ENCODE measurements at places on chromosomes 2 and 18.

- no peaks in the 10 kb centered on the region for H3K27me3 ChIP-seq
- DNase-seq: no peak
- H3K4me3 ChIP-seq: no peak overlapping the region
- H3K36me3 ChIP-seq: no peaks in the 10 kb centered on the region
- H3K4me1 ChIP-seq: no peaks in the 10 kb centered on the region
- no peak overlapping the region for H3K27ac ChIP-seq
These were observed 259.7 kb upstream of the RBMS1 start for GRCh38 chr2:160753331-160753654.

DNA sequence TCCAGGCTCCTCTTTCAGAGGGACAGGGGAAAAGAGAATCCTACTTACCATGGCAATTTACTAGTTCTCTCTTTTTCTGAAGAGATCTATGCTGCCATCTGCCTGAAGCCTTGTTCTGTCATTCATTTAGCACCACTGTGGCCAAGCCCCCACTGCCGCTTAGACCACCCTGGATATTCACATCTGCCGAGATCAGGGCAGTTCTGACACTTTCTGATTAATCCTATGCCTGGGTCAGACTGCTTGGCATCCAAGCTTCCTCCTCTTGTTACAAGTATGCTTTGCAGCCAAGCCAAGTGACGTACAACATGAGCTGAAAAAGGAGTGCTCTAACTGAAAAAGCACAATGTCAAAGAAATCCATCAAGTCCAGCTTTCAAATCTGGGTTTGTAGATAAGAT, 332.6 kb downstream of the SUCLG1 start:
- no peaks in the 10 kb centered on the region for H3K27me3 ChIP-seq
- H3K36me3 ChIP-seq: no peaks in the 10 kb centered on the region
- no peaks in the 10 kb centered on the region for H3K4me1 ChIP-seq
- H3K4me3 ChIP-seq: no peak overlapping the region
- DNase-seq: no peak

DNA sequence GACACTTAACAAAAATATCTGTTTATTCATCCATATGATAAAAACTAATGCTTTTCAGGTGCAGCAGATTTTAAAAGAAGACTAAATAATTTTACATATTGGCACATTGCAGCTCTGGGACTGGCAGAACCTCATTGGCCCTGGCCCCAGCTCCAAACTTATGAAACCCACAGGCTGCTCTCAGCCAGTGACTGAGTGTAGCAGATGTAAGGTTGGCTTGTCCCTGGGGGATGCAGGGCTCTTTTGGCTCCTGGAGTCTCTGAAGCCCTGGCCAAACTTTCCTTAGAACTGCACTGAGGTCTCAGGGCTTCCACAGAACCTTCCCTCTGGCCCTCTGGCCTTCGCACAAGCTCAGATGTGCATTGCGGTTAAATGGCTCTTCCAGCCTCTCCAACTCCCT, 725.0 kb upstream of the SOX11 start:
- no peaks in the 10 kb centered on the region for H3K27me3 ChIP-seq
- DNase-seq: no peak
- H3K4me1 ChIP-seq: no peaks in the 10 kb centered on the region
- H3K4me3 ChIP-seq: no peak overlapping the region

DNA sequence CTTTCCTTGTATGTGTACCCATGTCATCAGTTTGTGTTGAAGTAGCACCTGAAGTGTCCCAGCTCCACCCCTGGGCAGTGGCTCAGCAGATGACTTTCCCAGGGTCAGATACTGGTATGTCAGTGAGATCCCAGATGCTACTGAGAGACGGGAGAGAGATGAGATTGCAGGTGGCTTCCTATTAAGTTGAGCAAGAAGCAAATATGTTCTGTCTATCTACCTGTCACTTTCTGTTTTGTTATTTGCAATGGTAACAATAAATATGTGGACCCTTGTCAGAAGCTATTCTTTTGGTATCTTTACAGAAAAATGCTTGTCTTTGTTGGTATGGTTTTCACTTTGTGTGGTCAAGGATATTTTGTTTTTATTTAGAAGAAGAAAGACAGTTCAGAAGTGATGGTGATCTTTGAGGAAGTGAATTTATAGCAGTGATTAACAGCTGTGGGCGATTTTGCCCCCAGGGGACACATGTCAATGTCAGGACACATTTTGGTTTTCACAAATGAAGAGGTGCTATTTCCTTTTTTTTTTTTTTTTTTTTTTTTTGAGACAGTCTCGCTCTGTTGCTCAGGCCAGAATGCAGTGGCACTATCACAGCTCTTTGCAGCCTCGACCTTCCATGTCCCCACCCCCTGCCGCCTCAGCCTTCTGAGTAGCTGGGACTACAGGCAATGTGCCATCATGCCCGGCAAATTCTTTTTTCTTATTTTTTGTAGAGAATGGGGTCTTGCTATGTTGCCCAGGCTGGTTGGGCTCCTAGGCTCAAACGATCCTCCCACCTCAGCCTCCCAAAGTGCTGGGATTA, 21.4 kb downstream of the MGAT5 start:
- peaks cover 9% of the 10 kb centered on the region for H3K4me1 ChIP-seq
- H3K27me3 ChIP-seq: no peaks in the 10 kb centered on the region
- peak; percentile 12 for DNase-seq
- no peak overlapping the region for H3K27ac ChIP-seq
- peaks cover 3% of the 10 kb centered on the region for H3K36me3 ChIP-seq

- H3K36me3 ChIP-seq: no peaks in the 10 kb centered on the region
- H3K4me3 ChIP-seq: no peak overlapping the region
- H3K4me1 ChIP-seq: no peaks in the 10 kb centered on the region
- no peaks in the 10 kb centered on the region for H3K27me3 ChIP-seq
- H3K27ac ChIP-seq: no peak overlapping the region
These were observed 42.5 kb upstream of the NFATC1 start for GRCh38 chr18:79353267-79353666.

DNA sequence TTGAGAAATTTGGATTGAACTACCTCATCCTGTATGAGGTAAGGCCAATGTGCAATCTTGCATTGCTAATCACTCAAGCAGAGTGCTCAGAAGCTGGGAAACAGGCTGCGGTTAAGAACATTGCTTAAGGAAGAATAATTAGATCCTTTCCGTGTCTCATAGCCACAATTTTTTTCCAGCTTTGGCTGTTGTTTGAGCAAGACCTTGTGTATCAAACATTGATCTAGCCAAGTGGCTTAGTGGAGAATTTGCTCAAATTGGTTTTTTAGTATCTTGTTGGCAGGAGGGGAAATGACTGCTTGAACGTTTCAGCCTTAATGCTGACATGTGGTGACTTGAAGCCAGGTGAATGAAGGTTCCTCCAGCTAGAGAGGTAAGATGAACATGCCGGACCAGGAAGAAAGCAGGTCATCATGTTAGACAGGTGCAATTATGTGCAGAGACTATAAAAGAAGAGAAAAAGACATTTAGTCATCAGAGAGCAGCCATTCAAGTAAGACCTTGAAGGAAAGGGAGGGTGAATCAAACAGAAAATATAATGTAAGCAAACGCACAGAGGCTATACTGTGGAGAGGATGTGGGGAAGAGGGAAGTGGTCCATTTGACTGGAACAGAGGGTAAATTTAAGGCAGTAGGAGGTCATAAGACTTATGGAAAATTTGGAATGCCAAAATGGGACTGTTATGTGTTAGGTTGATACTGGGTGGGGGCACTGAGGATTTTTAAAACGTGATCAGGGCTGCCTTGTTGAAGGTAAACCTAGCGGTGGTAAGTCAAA, 98.9 kb upstream of the CYP1B1 start:
- H3K27me3 ChIP-seq: no peaks in the 10 kb centered on the region
- no peaks in the 10 kb centered on the region for H3K36me3 ChIP-seq
- no peaks in the 10 kb centered on the region for H3K4me1 ChIP-seq
- H3K4me3 ChIP-seq: no peak overlapping the region

DNA sequence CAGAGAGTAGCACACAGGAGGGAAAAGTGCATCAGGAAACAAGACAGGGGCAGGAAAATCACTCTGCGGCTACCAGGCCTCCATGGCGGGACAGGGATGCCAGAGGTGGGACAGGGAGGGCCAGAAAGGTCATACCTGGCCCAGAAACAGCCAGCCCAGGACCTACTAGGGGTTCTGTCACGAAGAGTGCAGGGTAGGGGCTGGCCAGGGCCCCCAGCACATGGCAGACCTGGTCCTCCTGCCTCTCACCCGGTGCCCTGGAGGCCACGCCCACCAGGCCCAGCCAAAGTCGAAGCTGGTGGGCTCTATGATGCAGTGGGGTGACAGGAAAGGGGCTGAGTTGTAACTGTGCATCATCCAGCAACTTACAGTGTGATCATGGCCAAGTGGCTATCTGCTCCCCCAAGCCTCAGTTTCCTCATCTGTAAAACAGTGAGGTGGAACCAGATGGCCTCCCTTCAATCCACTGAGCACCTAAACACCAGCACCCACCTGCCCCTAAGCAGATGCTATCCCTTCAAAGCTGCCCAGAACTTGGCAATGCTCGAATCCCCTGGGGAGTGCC, 10.6 kb downstream of the CYP26B1 start:
- no peak for DNase-seq
- H3K4me1 ChIP-seq: no peaks in the 10 kb centered on the region
- no peaks in the 10 kb centered on the region for H3K27me3 ChIP-seq
- H3K4me3 ChIP-seq: no peak overlapping the region

- H3K4me1 ChIP-seq: no peaks in the 10 kb centered on the region
- DNase-seq: no peak
- no peaks in the 10 kb centered on the region for H3K27me3 ChIP-seq
- no peaks in the 10 kb centered on the region for H3K36me3 ChIP-seq
- no peak overlapping the region for H3K27ac ChIP-seq
These were observed 99.5 kb downstream of the HS1BP3 start for GRCh38 chr2:20551260-20551944.

- H3K36me3 ChIP-seq: no peaks in the 10 kb centered on the region
- H3K27me3 ChIP-seq: no peaks in the 10 kb centered on the region
- no peaks in the 10 kb centered on the region for H3K4me1 ChIP-seq
- H3K4me3 ChIP-seq: no peak overlapping the region
These were observed 125.8 kb upstream of the CYP1B1 start for GRCh38 chr2:38201784-38202183.

DNA sequence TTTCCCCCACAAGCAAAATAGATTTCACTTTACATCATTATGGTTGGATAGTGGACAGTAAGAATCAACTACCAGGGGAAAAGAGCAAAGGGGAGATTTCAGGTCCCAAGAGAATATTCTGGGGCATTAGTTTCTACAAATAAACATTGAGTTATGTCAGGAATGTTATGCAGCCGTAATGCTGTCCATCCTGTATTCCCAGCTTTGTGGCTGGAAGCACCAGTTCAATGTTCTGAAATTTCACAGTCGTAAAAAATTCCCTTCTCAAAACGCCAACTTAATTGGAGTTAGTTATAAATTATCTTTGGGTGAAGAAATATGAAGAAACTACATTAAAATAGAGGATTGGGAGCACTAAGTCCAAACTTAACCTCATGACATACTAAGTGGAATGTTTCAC, 141.5 kb upstream of the FIGN start:
- H3K27ac ChIP-seq: no peak overlapping the region
- H3K4me3 ChIP-seq: no peak overlapping the region
- no peaks in the 10 kb centered on the region for H3K27me3 ChIP-seq
- no peaks in the 10 kb centered on the region for H3K36me3 ChIP-seq
- H3K4me1 ChIP-seq: no peaks in the 10 kb centered on the region

- no peak for DNase-seq
- H3K4me3 ChIP-seq: no peak overlapping the region
- no peaks in the 10 kb centered on the region for H3K27me3 ChIP-seq
- H3K36me3 ChIP-seq: peaks cover 33% of the 10 kb centered on the region
These were observed 33.0 kb downstream of the FARSB start for GRCh38 chr2:222622910-222623309.

DNA sequence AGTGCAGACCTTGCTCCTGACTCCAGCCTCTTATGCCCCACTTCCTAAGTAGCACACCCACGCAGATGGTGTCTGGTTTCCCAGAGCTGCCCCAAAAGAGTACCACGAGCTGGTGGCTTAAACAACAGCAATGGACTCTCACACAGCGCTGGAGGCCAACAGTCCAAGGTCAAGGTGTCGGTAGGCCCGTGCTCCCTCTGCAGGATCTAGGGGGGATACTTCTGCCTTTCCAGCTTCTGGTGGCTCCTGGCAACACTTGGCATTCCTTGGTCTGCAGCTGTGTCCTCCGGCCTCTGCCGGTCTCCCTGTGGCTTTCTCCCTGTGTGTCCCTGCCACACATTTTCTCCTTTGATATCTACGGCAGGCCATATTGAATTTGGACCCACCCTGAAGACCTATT, 99.0 kb downstream of the TSHZ1 start:
- DNase-seq: no peak
- no peaks in the 10 kb centered on the region for H3K4me1 ChIP-seq
- no peak overlapping the region for H3K27ac ChIP-seq
- no peaks in the 10 kb centered on the region for H3K36me3 ChIP-seq
- H3K27me3 ChIP-seq: no peaks in the 10 kb centered on the region

GRCh38 chr2:200756618-200757321, 54.9 kb upstream of the BZW1 start:
- H3K27ac ChIP-seq: no peak overlapping the region
- no peaks in the 10 kb centered on the region for H3K36me3 ChIP-seq
- DNase-seq: no peak
- H3K4me3 ChIP-seq: no peak overlapping the region
- H3K27me3 ChIP-seq: peaks cover 4% of the 10 kb centered on the region
- H3K4me1 ChIP-seq: no peaks in the 10 kb centered on the region

DNA sequence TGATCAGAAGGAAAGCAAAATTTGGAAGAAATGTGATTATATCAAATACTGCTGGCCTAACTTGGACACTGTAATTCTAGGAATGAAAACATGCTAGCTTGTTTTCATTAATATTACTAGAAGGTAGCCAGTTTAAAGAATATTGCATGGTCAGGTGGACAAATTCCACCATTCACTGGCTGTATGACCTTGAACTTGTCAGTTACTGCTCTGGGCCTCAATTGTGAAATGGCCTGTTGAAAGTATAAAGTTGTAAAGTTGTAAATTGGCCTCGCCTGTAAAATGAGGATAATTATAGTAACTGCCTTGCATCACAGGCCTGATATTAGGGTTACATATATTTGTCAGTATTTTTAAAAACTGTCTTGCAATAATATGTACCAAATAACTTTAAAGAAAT, 398.4 kb upstream of the CHST9 start:
- DNase-seq: no peak
- no peaks in the 10 kb centered on the region for H3K27me3 ChIP-seq
- no peaks in the 10 kb centered on the region for H3K4me1 ChIP-seq
- H3K27ac ChIP-seq: no peak overlapping the region
- H3K4me3 ChIP-seq: no peak overlapping the region

DNA sequence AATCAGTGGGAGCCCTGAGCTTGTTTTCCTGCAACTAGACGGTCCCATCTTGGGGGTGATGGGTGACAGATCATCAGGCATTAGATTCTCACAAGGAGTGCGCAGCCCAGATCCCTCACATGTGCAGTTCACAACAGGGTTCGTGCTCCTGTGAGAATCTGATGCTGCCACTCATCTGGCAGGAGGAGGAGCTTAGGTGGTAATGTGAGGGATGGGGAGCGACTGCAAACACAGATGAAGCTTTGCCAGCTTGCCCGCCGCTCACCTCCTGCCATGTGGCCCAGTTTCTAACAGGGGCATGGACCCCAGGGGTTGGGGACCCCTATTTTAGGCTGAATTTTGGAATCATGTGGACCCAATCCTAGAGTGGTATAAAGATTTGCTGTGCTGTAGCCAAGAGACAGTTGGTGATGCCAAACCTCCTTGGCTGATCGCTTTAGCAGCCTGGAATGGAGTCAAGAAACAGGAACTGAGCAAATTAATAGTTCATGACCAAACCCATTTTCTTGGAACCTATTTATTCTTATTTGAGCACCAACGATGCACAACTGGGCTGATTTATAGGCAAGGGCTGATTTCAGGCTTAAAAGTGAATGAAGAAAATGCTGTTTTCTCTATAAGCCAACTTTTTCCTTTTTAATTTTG, 25.7 kb downstream of the LPIN1 start:
- H3K27ac ChIP-seq: no peak overlapping the region
- peaks cover 8% of the 10 kb centered on the region for H3K4me1 ChIP-seq
- H3K27me3 ChIP-seq: no peaks in the 10 kb centered on the region
- no peak for DNase-seq
